ENCODE measurements at places on chromosomes 2 and 18. TPM values are rescaled to one million over a fixed set of nuclear protein-coding genes. Genes with fewer than 3 reads are reported as not detected.

The DLX1 gene
- 0.41 TPM for total RNA-seq

The C18orf54 gene
- total RNA-seq, result 12.7 TPM

GRCh38 chr2:216618785-216619184 is 14.4 kb upstream of the IGFBP2 start:
- DNase-seq, result no peak

The GATA6 gene
- 22.5 TPM for total RNA-seq

DNA sequence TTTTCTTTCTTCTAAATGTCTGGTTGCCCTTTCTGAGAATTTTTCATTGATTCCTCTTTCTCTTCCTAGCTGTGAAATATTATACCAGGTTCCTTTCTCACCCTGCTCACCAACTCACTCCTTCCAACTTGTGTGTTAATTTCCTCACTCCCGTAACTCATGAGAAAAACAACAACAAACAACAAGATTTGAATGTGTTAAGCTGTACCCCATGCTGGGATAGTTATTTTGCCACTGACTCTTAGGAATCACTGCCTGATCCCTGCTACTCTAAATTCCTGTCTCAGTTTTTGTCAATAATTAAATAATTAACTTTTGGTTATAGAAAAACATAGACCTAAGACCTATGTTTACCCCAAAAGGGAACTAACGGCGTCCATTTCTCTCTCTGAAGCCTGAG is 242.7 kb downstream of the DPP10 start:
- DNase-seq, result no peak

The MYO5B gene
- 0.16 TPM for total RNA-seq

- no peak for DNase-seq
Measured at GRCh38 chr2:66252109-66252508, 182.8 kb upstream of the MEIS1 start.

- no peak for DNase-seq
Measured at GRCh38 chr2:154490530-154490929, 208.0 kb upstream of the KCNJ3 start.

DNA sequence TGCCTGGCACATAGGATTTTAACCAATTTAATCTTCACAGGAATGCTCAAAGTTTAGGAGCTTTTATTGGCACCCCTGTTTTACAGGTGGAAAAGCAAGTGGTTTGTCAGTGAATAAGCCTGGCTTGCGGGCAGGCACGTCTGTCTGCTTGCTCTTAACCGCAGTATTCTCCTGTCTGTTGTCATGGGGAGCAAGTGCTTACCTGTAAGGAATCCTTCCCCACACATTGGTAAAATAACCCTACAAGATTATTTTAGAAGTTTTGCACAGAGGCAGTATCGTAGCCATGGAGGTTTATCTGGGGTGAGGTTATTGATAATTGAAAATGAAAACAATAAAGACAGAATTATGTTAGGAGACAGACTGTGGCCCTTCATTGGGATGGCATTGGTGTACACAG is 174.9 kb downstream of the AGAP1 start:
- DNase-seq, result no peak

GRCh38 chr2:119723784-119724467 is 35.8 kb upstream of the PTPN4 start:
- DNase-seq, result no peak

DNA sequence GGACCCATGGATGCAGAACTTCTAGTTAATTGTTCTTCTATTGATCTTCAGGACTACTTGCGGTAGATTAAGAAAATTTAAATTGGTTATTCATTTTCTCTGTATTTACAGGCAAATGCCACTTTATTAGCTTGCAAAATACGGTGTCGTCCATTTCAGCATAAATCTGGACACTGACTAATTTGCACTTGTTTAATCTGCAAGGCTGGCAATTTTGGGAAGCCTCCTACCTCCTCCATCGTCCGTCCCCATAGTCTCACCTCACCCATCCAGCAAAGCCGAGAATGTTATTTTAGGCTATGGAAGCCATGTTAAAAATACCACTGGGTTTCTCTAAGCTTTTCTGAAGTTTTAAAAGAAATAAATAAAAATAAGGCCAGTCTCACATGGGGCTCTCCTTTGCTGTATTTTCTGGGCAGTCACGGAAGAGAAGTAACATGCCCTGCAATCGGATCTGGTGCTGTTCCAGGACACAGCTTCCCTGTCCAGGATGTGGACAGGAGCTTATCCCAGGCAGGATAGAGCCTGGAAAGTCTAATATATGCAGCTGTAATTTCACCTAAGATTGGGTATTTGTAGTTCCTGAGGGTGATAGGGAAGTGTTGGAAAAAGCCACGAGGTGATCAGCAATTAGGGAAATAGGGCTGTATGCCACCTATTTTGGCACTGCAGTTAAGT is 17.4 kb downstream of the TMEM178A start:
- DNase-seq, result no peak

Measured in fibroblast of the aortic adventitia (primary cell).